PC-3 (cell line): ENCODE measurements at places on chromosomes 1 and 21.

DNA sequence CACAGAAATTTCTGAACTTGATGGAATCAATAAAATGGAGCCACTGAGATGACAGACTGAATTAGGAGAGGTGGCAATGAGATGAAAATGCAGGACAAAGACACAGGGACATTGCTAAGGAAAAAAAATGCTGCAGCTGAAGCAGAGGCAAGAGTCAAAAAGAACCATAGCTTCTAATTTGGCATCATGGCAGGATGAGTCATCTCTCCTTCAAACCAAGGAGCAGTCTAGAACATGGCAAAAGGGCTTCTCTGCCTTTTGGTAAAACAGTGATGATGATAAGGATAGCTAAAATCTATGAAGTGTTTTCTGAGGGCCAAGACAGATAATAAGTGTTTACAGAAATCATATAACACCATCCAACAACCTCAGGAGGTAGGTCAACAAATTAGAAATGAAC is 16.8 kb downstream of the SLC19A2 start:
- DNase-seq = peak; percentile 50

- DNase-seq = no peak
These were observed 22.6 kb downstream of the HLX start for GRCh38 chr1:220901881-220902280.

GRCh38 chr1:228016181-228016510 is 9.3 kb downstream of the WNT3A start:
- no peak for DNase-seq

GRCh38 chr1:182889997-182890396 is 50.9 kb downstream of the DHX9 start:
- no peak for DNase-seq

- no peak for DNase-seq
These were observed 26.3 kb downstream of the CAMTA1 start for GRCh38 chr1:6811583-6811982.

DNA sequence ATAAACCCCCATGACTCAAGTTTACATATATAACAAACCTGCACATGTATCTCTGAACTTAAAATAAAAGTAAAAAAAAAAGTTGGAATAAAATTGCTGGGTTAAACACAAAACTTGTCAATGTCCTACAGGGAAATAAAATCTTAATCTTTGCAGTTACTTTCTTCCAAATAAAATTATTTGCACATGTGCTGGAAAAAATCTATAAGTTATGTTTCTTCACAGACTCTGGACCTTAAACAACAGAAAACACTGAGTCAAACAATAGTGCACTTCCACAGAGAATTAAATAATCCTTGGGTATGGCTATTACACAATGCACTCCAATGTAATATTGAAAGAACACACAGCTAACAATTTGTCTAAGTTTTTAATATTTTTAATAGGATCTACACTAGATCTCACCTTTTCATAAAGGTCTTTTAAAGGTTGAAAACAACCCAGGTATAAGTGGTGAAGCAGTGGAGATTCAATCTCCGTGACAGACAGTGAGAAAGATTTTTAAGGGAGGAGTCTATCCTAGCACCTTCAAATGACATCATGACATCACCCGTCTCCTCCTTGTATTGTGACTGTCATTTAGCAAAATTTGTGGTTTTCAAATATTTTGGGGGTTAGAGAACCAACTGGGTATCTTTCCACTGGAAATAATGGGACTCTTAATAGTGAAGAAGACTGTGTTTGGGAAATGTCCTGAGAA is 25.2 kb upstream of the FGGY start:
- DNase-seq = no peak

DNA sequence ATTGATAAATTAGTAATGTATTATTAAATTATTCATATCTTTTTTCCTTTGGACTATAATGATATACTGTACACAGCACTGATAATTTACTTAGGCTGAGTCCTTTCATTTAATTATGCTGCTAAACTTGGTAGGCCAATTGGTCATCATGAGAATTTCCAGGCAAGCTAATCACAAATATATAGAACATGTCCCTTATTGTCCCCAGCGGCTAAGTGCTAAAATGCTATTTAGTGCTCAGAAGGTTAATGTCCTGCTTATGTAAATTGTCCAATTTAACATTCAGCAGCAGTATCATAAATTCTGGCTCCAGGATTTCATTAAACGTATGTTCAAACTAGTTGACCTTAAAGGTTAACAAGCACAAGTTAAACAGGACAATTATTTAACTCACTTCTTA is 30.0 kb upstream of the RRP15 start:
- no peak for DNase-seq

GRCh38 chr1:15994590-15995351 is 9.3 kb upstream of the SRARP start:
- peak; percentile 68 for DNase-seq

DNA sequence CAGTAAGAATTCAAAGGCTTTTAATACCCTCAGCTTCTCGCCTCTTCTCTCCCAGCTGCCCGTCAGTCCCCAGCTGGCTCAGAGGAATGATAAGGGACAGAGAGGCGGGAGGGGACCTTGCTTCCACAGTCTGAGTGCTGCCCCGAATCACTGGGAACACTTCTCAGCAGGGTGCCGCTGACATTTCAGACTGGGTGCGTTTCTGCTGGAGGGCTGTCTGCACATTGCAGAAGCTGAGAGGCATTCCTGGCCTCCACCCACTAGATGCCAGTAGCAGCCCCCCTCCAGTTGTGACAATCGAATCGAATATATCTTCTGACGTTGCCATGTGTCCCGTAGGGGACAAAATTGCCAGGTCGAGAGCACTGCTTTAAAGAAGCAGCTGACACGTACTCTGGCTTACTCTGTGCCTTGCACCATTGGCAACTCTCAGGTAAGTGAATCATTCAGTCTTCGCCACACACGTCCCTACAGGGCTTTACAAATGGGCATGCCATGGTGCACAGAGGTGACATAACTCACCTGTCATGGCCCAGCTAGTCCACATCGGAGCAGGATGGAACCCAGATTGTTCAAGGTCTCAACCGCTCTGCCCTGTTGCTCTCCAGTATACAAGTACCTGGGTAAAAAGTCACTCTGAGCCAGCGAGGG is 23.9 kb downstream of the CTNNBIP1 start:
- no peak for DNase-seq

DNA sequence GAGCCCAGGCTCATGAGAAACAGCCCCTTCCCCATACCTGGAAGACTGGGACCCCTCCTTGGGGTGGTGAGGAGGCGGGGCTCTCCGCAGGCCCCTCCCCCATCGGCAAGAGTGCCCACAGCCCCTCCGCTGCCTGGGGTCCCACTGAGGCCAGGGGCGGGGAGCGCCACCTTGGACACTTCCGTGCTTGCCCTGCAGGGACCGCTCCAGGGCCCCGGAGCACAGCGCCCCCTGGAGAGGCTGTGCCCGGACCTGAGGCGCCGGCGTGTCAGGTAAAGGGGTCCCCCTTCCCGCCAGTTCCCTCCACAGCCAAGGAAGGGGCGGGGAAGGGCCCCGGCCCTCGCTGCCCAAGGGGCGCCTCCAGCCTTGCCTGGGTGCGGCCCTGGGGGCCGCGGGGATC is 21.5 kb downstream of the INAVA start:
- no peak for DNase-seq

- peak; percentile 35 for DNase-seq
These were observed 17.1 kb downstream of the ADORA1 start for GRCh38 chr1:203144661-203145060.

DNA sequence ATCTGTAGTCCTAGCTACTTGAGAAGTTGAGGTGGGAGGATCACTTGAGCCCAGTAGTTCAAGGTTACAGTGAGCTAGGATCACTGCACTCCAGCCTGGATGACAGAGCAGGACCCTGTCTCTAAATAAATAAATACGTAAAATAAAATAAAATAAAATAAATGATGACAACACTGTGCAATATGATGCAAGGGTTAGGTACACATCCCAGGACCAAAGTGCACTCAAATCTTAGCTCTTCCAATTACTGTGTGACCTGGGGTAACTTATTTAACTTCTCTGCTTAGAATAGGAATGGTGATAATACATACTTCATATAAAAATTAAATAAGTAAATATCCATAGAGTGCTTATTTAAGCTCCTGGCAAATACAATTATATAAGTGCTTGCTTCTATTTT is 53.5 kb downstream of the LPAR3 start:
- no peak for DNase-seq

GRCh38 chr21:38986406-38986805 is 180.7 kb downstream of the ETS2 start:
- DNase-seq = no peak

GRCh38 chr21:26106562-26106961 is 64.0 kb downstream of the APP start:
- DNase-seq = no peak

DNA sequence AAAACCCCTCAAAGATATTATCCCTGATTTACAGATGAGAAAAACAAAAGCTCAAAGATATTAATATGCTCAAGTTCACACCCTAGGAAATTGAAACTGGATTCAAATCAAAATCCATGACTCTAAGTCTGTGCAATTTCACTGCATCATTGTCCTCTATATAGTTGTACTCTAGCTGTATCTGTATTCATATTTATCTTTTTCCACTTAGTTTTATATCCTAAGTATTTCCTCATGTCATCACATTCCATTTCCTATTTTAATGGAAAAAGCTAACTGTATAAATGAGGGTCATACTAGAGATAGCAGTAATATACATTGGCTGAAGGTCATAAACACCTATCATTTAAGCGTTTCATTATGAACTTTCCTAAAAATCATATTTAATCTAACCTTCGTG is 42.2 kb upstream of the RALGPS2 start:
- no peak for DNase-seq

- no peak for DNase-seq
These were observed 25.8 kb downstream of the CD247 start for GRCh38 chr1:167492481-167492910.

DNA sequence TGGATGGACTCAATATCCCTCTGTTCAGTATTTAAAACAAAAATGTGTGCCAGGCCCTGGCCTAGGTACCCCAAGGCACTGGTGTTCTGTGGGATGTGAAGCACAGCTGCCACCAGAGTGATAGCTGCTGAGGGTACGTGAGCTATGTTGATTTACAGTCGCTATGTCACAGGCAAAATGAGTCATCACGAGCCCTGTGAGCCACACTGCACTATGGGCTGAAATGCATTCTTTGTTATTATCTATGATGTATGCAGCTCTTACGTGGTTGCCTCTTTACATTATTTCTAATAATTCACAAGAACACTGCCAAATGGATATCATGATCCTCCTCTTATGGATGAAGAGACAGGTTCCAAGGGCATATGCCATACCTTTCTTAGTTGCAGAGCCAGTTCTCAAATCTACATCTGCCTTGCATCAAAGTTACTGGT is 2.1 kb downstream of the TEX38 start:
- peak; percentile 72 for DNase-seq

DNA sequence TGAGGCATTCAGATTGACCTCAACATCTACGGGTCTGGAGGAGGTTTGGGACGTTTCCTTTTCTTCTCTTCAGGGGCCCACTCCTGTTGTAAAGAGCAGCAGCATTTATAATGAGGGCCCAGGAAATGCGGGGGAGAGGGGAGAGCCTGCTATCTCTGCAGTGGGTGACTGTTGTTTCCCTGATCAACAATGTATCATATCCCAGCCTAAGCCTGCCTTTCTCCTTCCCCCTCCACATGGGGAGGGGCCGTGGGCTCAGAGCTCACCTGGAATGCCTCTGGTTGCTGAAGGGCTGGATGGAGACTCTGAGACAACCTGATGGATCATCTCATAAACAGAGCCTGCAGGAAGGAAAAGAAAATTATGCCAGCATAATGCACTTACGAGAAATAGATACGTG is 36.0 kb upstream of the HAO2 start:
- no peak for DNase-seq
